ENCODE measurements at places on chromosomes 12 and 14. TPM values are rescaled to one million over a fixed set of nuclear protein-coding genes. Genes with fewer than 3 reads are reported as not detected.

FGF6 gene
- not detected for total RNA-seq

KLRD1 gene
- 4.1 TPM for total RNA-seq

MAPKAPK5 gene
- total RNA-seq = 42.5 TPM

ADGRD1 gene
- 0.05 TPM for total RNA-seq

CKB gene
- total RNA-seq = 340 TPM

TSPAN11 gene
- not detected for total RNA-seq

CLEC4D gene
- not detected for total RNA-seq

LMNTD1 gene
- total RNA-seq = not detected

PRICKLE1 gene
- total RNA-seq = 11.6 TPM

ETFBKMT gene
- total RNA-seq = 4.3 TPM

AQP2 gene
- 0.30 TPM for total RNA-seq

TMEM132C gene
- not detected for total RNA-seq

MSRB3 gene
- total RNA-seq = 21.4 TPM

RD3L gene
- not detected for total RNA-seq

MED13L gene
- 97.1 TPM for total RNA-seq

CAMKK2 gene
- 21.1 TPM for total RNA-seq

JPH4 gene
- not detected for total RNA-seq

AMN gene
- total RNA-seq = 2.5 TPM

PRKAB1 gene
- total RNA-seq = 52.6 TPM

ART4 gene
- total RNA-seq = not detected

CLEC6A gene
- 0.20 TPM for total RNA-seq

KRT6A gene
- total RNA-seq = 116 TPM

FSCB gene
- not detected for total RNA-seq

BCAT1 gene
- total RNA-seq = 27.8 TPM

PRB2 gene
- total RNA-seq = not detected

C12orf50 gene
- not detected for total RNA-seq

A2M gene
- 2.8 TPM for total RNA-seq

CDKN1B gene
- total RNA-seq = 22.7 TPM

GDF3 gene
- not detected for total RNA-seq

HOXC4 gene
- 0.52 TPM for total RNA-seq

ADCY4 gene
- total RNA-seq = 0.40 TPM

SLC2A14 gene
- total RNA-seq = not detected

DTX1 gene
- 0.35 TPM for total RNA-seq

BMAL2 gene
- 65.5 TPM for total RNA-seq

PPP2R5C gene
- total RNA-seq = 96.9 TPM

ARHGAP9 gene
- not detected for total RNA-seq

CIROP gene
- not detected for total RNA-seq

TMEM119 gene
- not detected for total RNA-seq

FAM222A gene
- total RNA-seq = 3.1 TPM

PTPRO gene
- 0.69 TPM for total RNA-seq

PPFIA2 gene
- 0.87 TPM for total RNA-seq

BTBD6 gene
- total RNA-seq = 44.1 TPM

CD4 gene
- 0.10 TPM for total RNA-seq

RBM25 gene
- total RNA-seq = 22.1 TPM

ETNK1 gene
- total RNA-seq = 24.0 TPM

EML1 gene
- total RNA-seq = 69.3 TPM

Data from renal cortical epithelial cell (primary cell).